Right renal pelvis (tissue), 4 donors: ENCODE measurements at places on chromosomes 5 and 9.

DNA sequence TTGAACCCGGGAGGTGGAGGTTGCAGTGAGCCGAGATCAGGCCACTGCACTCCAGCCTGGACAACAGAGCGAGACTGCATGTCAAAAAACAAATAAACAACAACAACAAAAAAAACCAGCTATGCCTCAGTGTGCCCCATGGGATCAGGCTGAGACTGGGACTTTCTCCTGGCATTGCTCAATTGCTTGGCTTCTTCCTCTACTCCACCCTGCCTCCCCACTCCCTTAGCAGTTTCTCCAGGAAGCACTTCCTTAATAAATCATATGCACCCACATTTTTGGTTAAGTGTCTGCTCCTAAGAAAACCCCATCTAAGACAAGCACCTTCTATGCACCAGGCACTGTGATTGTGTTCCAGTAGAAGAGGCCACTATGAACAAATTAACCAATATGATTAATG lies 41.0 kb upstream of the TMEM252 start:
- DNase-seq: no peak

GRCh38 chr5:573976-574375 lies 38.2 kb upstream of the CEP72 start:
- no peak for DNase-seq

- DNase-seq: no peak
Measured at GRCh38 chr5:100965291-100965690, 62.2 kb upstream of the ST8SIA4 start.

GRCh38 chr5:107553117-107553555 lies 117.6 kb downstream of the EFNA5 start:
- no peak for DNase-seq

DNA sequence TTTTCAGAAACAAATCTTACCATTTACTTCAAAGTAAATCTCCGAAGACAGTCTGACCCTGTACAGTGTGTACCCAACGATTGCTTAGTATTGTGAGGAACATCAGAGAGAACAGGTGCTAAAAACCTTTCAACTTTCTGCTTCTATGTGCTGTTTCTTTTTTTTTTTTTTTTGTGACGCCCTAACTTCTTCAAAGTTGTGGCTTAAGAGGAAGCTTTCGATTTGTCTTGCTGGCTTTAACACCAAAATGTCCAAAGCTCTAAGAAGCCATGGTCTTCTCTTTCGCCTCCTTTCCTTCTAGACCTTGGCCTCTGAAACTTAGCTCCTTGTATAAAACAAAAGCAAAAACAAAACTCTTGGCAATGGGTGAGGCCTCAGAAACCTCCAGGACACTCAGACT lies 1.2 kb downstream of the TNFSF8 start:
- DNase-seq: no peak
